ENCODE measurements at places on chromosomes 11 and 22.
A peak's percentile ranks its signal among the peaks of the same experiment; 100 is the strongest.

- DNase-seq = peak; percentile 63
Measured at GRCh38 chr11:96143041-96143521, 199.9 kb downstream of the MAML2 start.

DNA sequence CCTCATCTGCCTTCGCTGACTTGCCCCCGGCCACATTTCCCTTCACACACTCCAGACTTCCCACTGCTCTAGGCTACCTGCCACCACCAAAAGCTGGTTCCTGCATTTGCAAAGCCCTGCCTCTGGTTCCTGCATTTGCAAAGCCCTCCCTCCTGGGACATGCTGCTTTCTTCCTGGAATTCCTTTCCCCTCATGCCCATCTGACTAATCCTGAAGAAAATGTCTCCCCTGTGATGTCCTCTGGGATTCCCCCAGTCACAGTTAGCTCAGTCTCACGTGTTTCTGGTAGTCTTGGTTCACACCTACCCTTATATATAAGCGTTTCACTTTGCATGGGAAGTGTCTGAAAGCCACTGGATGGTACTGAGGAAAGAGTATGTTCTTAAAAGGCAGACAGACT, 206.9 kb downstream of the DBX1 start:
- DNase-seq = no peak

GRCh38 chr22:47284360-47284759, 521.9 kb downstream of the TBC1D22A start:
- DNase-seq = no peak

- no peak for DNase-seq
Measured at GRCh38 chr11:32990481-32990880, 25.2 kb upstream of the DEPDC7 start.

DNA sequence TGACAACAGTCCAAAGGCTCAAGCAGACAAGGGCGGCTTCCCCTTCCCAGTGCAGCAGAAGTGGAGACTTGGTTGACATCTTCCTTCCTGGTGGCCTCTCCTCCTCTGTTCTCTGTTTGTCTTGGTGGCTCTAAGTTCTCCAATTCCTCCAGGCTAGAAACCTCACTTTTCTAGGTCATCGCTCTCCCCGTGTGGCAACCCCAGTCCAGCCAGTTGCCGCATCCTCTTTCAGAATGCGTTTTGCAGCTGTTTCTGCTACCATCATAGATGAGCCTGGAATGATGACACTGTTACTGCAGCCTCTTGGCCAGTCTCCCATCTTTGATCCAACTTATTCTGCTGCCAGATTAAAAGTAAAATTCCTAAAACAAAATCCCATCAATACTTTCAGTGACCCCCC, 201.5 kb downstream of the TRIM29 start:
- no peak for DNase-seq

DNA sequence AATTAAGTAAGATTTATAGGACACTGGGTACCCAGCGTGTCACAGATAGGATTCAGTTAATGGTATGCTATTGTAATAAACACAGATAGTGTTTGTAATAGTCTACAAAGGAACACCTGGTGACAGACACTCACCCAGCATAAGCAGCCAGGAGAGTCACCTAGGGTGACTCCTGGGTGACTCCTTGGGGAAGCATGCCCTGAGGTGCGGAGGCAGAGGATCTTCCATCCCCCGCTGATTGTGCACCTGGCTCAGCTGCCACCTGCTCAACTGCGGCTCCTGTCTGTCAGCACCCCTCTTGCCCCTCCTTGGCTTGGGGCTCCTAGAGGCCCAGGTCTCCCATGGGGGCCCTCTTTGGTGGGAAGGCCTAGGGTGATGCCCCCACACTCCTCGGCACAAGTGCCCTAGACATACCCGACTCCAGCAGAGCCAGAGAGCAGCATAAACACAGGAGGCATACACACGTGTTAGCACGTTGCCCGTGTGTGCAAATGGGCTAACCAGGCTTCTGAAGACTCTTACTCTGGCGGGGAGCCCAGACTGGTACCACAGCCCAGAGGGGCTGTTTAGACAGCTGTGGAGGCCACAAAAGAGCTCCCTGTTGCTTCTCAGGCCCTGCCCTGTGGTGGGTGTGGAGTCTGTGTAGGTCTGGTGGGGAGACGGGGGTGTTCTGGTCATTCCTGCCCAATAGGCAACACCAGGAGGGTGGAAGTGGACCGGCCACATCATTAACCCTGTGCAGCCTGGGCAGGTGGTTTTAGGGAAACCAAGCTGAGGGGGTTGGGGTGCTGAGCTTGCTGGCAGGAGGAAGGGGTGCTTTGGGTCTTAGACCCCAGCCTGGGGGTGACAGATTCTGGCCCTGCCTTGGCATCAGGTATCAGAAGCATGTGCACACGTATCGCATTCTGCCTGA, 3.0 kb downstream of the INPPL1 start:
- DNase-seq = no peak

DNA sequence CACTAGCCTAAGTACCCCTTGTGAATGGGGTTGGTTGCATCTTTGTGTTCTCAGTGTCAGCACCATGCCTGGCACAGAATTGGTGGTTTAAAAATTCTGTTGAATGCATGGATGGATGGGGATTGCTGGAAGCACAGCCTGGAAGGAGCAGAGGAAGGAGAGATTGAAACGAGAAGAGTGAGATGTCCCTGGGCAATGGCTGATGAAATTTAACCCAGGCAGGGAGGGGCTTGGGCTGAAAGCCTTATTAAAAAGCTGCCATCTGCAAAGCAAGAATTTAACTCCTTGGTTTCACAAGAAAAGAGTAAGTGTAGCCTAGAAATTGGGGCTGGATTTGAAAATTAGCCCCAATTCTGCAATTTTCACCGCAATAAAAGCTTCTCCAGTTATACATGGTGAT, 126.7 kb downstream of the TEAD1 start:
- no peak for DNase-seq

GRCh38 chr11:694563-695287, at the start of gene DEAF1:
Gene DEAF1, minus strand, starts transcription at chr11:695222. Its CDS starts 175 bp downstream, at chr11:695047.
- peak; percentile 99 for DNase-seq

DNA sequence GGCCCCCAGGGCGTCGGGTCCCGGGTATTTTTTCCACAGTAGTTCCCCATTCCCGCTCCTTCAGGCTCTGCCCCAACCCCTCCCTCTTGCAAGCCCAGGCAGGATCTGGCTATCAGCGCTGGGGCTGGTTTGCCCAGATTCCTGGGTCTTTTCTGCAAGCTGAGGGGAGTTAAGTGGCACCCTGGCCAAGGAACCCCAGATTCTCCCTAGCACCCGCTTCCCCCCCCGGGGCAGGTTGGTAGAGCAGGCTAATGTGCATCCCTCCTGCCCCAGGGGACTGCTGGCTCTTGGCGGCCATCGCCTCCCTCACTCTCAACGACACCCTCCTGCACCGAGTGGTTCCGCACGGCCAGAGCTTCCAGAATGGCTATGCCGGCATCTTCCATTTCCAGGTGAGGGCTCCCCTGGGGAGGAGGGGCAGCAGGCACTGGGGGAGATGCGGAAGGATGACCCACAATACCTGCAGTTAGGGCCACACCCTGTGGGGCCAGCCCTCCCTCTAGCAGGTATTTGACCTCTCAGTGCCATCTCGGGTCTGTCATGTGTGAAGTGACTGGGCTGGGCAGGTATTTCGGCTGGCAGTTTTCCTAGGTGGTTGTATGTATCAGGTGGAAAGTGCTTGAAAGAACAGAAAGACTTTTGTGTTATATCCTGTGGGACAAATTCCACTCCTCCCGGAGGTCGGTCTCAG, 1.6 kb downstream of the CAPN1 start:
- DNase-seq = no peak

GRCh38 chr11:27339941-27340340, 23.1 kb downstream of the CCDC34 start:
- DNase-seq = no peak

DNA sequence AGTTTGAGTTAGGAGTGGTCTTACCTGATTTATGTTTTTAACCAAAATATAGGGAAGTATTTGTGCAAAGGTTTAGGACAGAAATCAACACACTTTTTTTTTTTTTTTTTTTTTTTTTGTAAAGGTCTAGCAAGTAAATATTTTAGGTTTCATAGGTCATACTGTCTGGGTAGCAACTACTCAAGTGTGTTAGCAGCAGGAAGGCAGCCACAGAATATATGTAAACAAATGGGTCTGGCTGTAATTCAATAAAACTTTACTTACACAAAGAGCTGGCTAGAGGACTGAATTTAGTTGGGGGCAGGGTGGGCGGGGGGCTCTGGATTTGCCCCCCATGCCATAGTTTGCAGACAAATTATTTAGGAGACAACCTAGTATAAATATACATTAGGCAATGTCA, 510.4 kb downstream of the NELL1 start:
- no peak for DNase-seq

- no peak for DNase-seq
Measured at GRCh38 chr11:120332822-120333716, 3.1 kb upstream of the ARHGEF12 start.

DNA sequence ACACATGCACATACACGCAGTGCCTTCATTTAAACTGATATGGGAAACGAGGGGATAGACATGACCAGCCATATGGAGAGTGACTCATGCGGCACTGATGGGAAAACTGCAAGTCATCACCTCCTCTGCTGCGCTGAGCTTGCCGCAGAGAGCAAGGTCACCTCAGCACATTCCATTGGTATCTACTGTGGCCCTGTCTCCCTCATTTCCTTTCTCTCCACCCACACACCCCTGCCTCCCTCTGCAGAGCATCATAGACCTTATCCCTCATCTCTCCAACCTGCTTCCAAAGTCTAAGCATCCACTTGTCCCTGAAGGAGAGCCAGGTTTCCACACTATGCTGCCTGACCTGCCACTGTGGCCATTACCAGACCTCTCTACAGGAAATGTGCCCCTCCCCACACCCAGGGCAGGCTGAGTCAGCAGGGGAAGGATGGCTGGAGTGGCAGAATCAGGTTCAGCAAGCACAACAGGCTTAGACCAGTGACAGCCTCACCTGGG, 116.9 kb upstream of the SNX19 start:
- no peak for DNase-seq

- DNase-seq = no peak
Measured at GRCh38 chr22:20146777-20147176, 4.1 kb downstream of the CCDC188 start.

Data from NCI-H2227 treated with DMSO at 0.1 percent for 48 hours (cell line).